Muscle of arm (tissue), 14 donors: ENCODE measurements at places on chromosomes 4 and X.

DNA sequence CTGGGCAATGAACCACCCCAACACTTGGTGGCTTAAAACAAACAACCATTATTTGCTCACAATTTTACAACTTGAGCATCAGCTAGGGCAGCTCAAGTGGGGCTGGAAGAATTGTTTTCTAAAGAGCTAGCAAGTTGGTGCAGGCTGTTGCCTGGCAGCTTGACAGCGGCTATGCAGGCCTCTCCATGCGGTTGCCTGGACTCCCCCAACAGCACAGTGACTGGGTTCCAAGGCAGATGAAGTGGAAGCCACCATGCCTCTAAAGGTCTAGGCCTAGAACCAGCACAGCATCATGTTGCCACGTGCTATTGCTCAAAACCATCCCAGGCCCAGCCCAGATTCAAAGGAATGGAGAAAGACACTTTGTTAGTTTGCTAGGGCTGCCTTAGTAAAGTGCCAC is 114.8 kb downstream of the BCOR start:
- DNase-seq, result no peak

DNA sequence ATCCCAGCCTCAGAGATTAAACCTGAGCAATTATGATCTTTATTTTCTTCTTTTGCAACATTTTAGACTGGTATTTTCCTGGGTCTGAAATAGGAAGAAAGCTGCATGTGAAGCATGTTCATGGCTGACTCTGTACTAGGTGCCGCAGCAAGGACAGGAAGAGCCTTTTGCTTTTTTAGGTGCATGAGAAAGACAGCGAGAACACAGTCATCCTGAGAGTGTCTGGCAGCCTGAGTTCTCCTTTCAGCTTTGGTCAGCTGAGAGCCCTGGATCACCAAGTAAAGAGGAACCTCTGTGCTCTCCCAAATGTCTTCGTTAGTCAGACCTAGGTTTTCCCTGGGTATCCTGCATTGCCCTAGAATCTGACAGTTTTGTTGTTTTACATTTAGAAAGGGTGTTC is 29.8 kb downstream of the FAM149A start:
- DNase-seq, result no peak

GRCh38 chr4:66034671-66035070 is 364.4 kb upstream of the EPHA5 start:
- DNase-seq, result no peak

- DNase-seq, result no peak
Observed at GRCh38 chrX:146186540-146186939, 368.9 kb downstream of the SLITRK2 start.

DNA sequence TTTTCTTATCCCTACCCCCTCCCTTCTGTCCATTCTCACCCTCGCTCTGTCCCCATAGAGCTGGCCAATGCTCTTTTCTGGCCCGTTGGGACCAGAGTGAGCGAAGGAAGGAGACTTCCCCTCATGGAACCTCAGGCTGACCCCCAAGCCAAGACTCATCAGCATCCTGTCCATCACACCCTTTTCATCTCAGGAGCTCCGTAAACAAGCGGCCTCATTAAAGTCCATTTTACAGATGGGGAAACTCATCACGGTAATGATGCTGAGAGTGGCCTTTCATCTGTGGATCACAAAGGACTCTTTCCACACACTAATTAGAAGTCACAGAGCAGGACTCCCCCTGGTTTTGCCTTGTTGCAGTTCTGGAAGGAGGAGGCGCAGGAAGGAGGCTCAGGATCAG is 67.4 kb upstream of the SLC34A2 start:
- DNase-seq, result no peak

DNA sequence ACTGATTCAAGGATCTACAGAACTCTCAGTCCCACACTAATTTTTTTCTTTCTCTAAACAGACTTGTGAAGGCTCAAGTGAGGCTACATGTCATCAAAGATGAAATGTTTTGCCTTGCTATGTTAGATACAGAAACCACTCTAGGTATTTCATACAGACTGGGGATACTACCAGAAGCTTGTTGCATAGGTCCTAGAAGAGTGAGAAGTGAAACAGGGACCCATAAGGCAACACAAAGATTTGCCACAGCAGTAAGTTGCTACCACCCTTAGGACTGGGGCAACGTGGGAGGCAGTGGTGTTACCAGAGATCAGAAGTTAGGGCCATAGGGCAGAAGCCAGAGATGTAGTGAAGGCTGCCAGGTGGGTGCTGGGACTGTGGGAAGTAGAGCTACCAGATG is 50.7 kb upstream of the MID1IP1 start:
- no peak for DNase-seq

DNA sequence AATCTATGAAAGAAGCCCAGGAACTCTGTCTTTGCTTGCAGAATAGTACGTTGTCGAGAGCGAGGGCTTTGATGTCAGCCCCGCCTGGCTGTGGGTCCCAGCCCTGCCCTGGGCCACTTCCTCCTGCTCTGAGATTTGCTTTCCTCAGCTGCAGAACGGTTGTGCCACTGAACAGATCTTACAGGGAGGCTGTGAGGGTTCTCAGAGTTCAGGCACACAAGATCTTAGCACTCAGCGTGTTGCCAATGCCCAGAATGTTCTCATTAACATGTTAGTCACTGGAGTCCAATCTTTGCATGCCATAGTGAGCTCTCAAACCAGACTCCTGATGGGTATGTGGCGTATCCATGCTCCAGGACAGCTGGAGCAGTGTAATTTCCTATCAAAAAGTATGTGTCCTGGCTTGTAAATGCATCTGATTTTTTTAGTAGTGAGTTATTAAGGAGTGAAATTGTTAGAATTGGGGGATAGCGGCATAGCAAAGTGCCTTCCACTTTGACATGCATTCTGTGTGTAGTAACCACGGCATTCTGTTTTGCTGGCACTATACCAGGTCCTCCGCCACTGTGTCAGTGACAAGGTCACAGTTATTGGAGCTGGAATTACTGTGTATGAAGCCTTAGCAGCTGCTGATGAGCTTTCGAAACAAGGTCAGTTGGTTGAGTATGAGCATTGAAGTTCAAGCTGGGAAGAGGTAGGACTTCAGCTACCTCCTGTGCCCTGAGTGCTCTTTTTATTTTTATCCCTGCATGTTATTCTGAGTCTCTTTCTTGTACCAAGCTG is 31.6 kb downstream of the TKTL1 start:
- DNase-seq, result no peak

- DNase-seq, result peak; percentile 93
Observed at GRCh38 chr4:74117024-74117534, 18.1 kb upstream of the CXCL2 start.

GRCh38 chr4:168751263-168752225 is 254.7 kb downstream of the PALLD start:
- no peak for DNase-seq

DNA sequence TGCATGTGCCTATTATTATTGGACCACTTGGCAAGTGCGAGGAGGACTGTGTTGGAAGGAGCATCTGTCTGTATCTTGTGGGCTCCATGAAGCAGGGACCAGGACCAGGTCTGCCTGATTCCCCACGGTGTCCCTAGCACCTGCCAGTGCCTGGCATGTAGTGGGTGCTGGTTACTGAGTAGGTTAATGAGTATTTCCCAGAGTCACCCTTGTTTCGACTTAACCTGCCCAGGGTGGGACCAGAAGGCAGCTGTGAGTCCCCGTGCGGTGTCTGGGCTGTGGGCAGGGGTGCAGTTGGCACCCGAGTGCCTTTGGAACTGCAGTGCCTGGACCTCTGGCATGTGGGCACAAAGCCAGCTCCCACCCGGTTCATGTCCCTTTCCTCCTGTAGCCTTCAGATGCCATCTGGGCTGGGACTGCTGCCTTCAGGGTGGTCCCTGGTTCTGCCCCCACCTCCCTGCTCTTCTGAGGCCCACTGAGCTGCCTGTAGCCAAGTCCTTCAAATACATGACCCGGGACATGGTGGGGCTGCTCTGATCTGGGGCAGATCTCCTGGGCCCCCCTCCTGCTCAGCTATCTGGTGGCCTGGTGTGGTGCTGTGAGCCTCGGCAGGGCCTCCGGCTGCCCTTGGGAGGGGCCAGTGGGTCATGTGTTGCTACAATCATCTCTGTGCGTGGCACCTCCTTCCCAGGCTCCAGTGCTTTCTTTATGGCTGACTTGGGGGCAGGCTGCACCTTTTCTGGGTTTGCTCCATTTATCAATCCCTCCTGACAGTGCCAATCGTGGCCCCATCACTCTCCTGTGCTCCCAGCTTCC is 53.0 kb upstream of the SORCS2 start:
- DNase-seq, result no peak

- DNase-seq, result peak; percentile 49
Observed at GRCh38 chrX:110419512-110419911, 60.9 kb downstream of the RTL9 start.

- no peak for DNase-seq
Observed at GRCh38 chr4:2820216-2820982, 23.2 kb upstream of the ADD1 start.

GRCh38 chrX:8520791-8521190 is 56.2 kb downstream of the VCX3B start:
- no peak for DNase-seq

GRCh38 chr4:186651624-186652023 is 72.0 kb downstream of the FAT1 start:
- DNase-seq, result peak; percentile 61

DNA sequence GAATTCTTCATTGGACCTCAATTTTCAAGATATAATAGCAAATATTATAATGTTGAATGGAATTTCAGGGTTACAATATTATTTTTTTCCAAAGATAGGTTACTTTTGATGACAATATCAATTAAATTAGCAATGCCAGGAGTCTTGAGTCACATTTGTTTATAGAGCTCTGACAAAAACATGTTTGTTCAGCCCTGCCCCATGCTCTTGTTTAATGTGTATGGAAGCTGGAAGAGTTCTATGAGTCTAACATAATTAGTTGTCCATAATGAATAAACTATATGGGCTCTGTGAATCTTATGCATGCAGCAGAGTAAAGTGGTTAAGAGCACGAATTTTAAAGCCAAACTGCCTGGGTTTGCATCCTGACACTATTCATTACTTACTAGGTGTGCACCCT is 22.9 kb upstream of the ALB start:
- no peak for DNase-seq

GRCh38 chr4:10963241-10963640 is 278.7 kb upstream of the CLNK start:
- peak; percentile 41 for DNase-seq

- DNase-seq, result no peak
Observed at GRCh38 chr4:41287005-41287404, 30.3 kb downstream of the UCHL1 start.

GRCh38 chr4:106476741-106477140 is 108.2 kb upstream of the GIMD1 start:
- DNase-seq, result no peak

DNA sequence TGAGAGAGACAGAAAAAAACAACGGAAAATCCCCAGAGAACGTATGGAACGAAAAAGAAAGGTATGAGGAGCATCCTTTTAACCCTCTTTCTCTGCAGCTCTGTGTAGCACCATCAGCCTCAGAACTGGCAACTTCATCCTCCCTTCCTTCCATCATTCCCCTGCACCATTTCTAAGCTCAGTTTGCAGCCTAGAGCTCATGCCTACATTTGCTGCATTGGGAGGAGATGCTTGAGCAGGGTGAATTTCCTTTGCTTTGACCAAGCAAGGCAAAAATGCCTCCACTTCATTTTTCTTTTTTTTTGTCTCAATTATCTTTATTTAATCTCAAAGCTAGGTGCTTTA is 67.9 kb downstream of the ANK2 start:
- DNase-seq, result no peak

- no peak for DNase-seq
Observed at GRCh38 chrX:57282568-57282967, 3.9 kb upstream of the FAAH2 start.

DNA sequence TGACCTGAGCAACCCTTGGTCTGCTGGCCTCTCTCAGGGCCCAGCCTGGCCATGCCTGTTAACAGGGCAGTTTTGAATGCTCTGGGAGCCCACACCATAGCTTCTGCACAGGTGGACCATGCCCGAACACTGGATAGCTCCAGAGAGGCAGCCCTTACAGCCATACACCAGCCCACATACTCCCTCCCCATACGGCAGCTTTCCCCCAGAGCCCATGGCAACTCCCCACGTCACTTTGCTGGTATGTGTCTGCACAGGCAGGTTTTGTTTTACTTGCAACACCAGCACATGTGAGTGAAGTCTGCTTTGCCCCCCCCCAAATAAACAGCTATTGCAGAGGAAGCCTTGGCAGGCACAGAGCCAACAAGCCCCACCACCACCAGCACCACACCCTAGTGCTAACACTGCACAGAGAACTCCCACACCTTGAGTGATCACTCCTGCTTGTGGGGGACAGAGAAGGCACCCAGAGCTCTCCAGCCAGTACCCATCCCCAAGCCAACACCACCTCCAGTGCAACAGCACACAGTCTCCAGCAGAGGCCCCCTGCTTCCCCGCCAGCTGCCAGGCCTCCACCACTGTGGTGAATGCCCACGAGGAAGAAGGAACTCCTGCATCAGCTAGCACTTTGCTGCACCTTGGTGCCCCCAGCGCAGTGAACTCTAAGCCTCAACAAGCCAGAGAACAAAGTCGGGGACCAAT is 87.3 kb downstream of the STPG2 start:
- no peak for DNase-seq

DNA sequence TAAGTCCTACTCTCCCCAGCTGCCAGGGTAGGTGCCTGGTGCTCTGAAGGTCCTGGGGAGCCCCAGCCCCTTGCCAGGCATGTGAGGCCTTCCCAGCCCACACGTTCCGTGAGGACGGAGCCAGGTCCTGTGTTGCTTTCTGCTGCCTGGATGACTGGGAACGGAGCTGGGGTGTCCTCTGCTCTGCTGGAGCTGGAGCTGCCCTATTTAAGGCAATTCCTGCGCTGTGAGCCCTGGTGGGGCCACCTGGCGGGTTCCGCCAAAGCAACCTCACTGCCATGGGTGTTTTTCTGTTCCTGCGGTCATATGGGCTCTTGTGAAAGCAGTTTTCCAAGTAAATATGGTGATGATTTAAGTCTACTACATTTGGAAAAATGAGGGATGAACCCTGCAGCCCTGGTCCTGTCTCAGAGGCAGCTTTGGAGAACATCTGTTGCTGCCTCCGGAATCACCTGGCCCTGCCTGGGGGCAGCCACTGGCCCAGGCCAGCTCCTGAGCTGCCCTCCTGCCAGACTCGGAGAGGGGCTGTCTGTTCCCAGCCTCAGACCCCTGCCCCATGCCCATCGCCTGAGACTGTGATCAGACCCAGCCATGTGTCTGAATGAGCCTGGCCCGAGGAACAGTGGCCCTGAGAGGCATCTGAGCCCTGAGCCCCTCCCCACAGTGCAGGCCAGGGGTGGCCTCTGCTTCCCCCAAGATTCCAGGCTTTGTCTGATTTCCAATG is 33.2 kb downstream of the FGFRL1 start:
- DNase-seq, result no peak

- DNase-seq, result no peak
Observed at GRCh38 chrX:50723006-50723405, 91.0 kb downstream of the SHROOM4 start.

DNA sequence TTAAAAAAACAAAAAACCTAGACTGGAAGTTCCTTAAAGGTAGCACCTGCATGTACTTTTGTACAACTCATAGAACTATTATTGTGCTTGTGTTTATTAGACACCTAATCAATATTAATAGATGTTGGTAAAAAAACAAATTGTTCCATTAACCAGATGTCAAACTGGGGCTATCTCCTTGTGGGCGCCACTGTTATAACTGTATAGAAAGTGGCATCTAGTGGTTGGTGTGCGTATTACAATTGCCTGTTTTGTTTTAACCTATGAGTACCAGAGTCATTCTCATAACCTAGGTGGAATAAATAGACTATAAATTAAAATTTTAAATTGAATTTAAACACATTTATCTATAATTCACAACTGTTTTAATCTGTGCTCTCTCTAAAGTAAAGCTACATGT is 97.4 kb downstream of the COL4A5 start:
- DNase-seq, result peak; percentile 6
